NT2/D1 (cell line): ENCODE measurements at places on chromosomes 4 and X.

DNA sequence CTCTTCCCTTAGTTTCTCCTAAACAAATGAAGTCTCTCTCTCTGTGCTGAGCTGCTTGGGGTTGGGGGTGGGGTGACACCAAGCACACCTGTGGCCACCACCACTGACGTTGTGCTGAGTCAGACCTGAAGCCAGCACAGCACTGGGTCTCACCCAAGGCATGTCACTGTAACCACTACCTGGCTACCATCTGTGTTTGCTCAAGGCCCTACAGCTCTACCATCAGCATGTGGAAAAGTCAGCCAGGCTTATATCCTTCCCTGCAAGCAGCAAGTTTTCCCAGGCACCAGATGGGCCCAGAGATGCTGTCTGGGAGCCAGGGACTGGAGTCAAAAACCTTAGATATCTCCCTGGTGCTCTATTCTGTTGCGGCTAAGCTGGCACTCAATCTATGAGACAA is 6.9 kb downstream of the CXCL10 start:
- DNase-seq = no peak

DNA sequence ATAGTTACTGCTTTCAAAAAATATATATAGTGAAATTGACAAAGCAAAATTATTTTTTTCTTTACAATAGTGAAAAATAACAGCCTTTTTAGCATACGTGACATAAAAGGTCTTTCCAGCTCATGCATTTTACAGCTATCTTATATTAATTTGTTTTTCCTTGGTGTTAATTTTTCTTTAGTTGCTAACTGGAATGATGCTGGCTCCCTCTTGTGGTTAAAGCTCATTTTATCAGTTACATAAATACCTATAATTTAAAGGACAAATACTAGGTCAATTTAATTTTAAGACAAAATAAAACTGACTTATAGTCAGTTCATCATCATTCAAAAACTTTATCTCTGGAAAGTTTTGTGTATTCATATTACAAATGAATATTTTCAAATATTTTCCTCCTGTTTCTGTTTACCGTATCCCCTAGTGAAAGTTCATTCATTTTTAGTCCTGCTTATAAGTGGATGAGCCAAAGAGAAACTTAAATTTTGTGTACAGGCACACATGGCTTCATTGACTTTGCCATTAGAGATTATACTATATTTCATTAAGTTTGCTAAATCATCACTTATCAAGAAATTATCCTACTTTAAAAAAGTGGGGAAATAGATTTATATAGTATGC is 9.9 kb upstream of the ANAPC4 start:
- no peak for DNase-seq

GRCh38 chr4:34644579-34645115 is 1599.7 kb downstream of the ARAP2 start:
- DNase-seq = no peak

GRCh38 chr4:122379239-122379638 is 428 bp downstream of the ADAD1 start:
- no peak for DNase-seq

DNA sequence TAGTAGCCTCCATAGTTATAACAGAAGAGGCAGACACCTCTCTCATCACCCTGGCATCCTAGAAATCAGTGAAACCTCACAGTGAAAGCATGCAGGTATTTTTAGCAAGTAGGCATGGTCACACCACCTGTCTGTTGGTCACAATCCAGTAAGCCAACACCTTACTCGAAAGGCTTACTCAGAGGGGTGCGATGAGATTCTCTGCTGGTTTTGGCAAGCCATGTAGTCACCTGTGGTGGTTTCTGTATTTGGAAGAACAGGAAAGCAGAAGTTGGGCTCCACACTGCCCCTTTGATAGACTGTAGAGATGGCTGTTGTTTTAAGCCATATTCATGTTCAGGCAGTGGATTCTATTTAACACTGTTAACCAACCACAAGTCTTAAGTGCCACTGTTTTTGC is 134.7 kb downstream of the DCLK2 start:
- no peak for DNase-seq

DNA sequence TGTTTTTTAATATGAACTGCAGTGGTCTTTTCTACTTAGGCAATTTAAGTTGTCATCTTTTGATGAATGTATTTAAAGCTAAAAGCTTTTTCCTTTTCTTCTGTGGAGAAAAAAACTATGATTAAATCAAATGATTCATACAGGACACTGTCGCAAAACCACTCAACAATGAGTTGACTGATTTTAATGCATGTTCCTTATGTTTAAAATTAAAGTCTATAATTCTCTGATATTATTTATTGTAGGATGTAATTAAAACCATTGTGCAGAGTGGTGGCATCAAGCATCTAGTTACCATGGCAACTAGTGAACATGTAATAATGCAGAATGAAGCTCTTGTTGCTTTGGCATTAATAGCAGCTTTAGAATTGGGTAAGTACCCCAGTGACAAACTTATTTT is 172.5 kb downstream of the RAP1GDS1 start:
- DNase-seq = no peak

DNA sequence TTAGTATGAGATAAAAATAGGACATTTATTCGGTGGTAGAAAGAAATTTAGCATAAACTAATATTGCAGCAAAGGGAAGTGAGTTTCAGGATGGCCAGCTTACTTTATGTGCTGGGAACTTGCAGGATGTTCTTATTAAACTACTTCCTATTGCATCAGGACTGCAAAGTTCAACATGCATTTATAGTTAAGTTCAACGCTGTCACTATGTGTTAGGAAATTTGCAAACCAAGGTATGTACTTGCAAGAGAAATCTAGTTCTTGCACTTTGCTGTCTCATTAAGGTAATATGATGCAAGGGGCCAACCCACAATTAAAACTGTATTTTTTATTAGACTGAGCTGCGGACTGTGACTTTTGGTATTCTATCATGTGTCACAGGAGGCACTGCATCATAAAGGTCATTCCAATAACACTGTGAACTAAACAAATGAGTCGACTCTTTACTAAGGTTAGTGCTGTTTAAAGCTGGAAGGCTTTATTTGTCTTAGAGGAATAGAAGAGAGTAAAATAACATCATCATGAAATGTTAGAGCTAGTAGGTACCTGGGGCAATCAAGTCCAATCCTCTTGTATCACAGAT is 1525.7 kb upstream of the TENM3 start:
- no peak for DNase-seq

GRCh38 chr4:6043843-6044242 is 25.6 kb upstream of the C4orf50 start:
- no peak for DNase-seq

DNA sequence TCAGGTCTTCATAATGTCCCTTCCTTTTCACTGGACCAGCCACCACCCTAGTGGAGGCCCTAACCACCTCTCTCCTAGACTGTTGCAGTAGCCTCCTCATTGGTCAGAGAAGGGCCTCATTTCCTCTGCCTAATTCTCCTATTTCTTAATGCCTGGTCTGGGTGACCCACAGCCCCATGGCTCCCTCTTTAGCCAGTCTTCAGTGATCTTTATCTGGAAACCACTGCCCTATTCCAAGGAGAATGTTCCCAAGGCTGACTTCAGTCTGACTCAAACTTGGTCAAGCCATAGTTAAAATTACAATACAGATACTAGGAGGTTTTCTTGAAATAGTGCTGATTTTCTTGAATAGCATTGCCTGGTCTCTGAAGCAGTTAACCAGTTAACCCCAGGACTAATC is 53.6 kb upstream of the PRPS1 start:
- no peak for DNase-seq
